Bronchial epithelial cell (primary cell): ENCODE measurements at places on chromosomes 4 and X.

DNA sequence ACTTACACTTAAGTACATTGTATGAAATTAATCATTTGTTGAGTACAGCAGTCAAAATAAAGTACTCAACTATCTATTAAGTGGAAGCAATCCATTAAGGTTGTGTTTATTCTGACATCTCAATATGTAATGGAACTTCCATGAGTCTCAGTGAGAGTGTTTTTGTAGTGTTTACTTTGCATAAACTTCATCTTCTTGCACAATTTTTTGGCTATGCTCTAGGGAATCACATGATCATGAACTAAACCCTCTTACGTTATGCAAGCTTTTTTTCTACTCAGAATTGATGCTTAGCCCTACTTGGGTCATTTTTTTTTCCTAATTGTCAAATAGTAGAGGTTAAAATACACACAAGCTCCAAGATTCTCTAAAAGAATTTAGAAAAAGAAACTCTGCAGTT lies 21.1 kb upstream of the PIGA start:
- peak; percentile 39 for DNase-seq

- no peak for DNase-seq
Measured at GRCh38 chrX:134180601-134181274, 56.2 kb upstream of the CCDC160 start.

GRCh38 chrX:130999360-130999759 lies 58.8 kb upstream of the ARHGAP36 start:
- DNase-seq, result no peak

DNA sequence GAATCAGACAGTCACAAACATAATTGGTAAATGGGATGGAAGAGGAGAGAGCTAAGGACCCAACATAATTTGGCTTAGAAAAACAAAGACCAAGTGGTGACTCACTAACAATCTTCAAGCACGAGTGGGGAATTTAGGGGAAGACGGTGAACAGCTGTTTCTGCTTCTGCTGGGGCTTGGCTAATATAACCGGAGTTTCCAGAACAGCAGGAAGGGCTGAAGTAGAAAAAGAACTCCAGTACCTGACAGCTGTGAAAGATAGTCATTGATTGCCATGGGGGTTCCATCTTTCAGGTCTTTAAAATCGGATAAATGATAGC lies 290.9 kb upstream of the LDB2 start:
- DNase-seq, result no peak

DNA sequence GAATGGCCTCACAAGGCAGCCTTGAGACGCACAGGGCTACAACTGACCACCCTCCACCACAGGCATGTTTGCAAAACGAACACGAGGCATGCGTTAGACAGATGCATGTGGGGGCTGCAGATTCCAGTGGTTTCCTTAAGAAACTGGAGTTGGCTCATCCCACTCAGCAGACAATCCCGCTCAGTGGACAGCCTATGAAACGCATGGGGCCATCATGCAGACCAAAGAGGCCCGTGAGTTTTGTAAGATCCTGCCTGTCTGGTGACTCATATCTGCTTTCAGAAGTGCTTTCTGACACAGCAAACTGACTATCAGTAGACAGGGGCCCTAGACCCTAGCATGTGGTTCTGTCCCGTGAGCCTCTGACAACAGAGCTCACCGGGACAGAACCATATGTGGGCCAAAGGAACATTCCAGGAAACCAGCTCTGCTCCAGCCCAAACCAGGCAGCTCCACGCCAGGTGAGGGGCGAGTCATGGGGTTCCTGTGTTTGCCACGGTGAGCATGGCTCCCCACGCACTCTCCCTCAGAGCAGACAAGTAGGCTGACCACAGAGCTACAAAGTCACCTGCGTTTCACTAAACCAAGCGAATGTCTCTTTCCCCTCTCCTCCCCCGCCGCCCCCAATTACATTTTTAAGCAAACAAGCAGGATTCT lies 74.4 kb downstream of the MTMR1 start:
- peak; percentile 62 for DNase-seq

GRCh38 chr4:42713391-42713790 lies 56.5 kb upstream of the ATP8A1 start:
- DNase-seq, result no peak

DNA sequence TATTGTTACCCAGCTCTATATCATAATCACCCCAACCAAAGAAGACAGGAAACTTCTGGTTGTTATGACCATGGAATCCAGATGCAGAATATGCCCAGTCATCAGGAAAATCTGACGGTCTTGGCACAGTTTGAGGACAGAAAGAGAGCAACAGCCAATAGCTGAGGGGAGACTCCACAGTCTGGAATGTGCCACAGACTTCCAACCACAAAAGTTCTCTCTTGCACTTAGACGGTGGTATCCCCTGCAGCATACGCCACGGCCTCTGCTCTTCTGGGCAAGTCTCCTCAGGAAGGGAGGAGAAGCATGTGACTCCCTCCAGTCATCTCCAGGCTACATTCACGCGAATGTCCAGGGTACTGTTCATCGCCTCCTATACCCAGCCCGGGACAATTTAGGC lies 18.4 kb downstream of the ZNF827 start:
- DNase-seq, result no peak

GRCh38 chr4:53476232-53477037 lies 99.0 kb downstream of the FIP1L1 start:
- peak; percentile 89 for DNase-seq

- no peak for DNase-seq
Measured at GRCh38 chrX:7420717-7421116, 272.8 kb upstream of the PUDP start.

DNA sequence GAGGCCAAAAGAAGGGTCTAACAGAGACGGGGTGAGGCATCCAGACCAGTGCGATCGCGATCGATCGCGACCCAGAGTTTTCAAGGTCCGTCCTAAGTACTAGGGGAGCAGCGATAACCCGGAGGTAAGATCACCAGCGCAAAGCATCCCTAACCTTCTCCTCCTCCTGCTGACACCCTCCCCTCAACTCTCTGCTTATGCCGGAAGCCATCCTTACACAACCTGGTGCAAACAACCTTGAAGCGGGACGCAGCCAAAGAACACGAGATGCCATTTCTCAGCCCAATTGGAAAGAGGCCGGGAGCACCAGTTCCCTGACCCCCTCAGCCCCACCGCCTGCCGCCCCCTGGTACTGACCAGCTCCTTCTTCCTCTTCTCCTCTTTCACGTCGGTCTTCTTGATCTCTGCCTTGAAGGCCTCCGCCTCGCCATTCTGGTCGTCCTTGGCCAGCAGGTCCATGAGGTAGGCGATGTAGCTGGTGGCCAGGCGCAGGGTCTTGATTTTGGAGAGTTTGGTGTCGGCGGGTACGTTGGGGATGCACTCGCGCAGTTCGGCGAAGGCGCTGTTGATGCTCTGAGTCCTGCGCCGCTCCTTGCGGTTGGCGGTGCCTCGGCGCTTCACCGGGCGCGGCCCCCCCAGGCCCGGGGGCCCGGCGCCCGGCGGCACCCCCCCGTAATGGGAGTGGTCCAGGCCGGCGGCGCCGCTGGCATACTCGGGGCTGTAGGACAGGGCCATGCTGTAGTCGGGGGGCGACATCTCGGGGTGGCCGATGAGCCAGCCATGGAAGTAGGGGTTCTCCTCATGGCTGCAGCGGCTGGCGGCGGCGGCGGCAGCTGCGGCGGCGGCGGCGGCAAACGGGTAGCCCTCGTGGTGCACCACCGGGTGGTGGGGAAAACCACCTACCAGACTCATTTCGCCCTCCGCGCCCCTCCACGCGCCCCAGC lies 1.4 kb downstream of the HAND2 start:
- no peak for DNase-seq

DNA sequence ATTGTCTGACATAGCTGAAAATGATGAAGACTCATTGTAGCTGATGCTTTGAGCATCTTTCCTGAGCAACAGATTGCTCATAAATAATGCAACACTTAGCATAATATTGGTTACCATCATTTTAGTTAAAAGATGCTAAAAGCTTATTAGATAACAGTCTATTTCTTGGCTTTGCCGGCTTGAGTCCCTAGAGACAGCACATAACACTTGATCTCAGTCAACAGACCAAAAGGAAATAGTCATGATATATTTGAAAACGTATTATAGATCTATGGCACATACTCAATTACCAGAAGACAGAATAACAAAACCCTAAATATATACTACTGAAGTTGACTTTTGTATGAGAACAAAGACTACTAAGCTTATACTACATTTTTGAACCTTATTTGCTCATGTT lies 846.7 kb upstream of the EPHA5 start:
- DNase-seq, result no peak

- peak; percentile 13 for DNase-seq
Measured at GRCh38 chr4:38242101-38242500, 281.9 kb downstream of the PTTG2 start.

DNA sequence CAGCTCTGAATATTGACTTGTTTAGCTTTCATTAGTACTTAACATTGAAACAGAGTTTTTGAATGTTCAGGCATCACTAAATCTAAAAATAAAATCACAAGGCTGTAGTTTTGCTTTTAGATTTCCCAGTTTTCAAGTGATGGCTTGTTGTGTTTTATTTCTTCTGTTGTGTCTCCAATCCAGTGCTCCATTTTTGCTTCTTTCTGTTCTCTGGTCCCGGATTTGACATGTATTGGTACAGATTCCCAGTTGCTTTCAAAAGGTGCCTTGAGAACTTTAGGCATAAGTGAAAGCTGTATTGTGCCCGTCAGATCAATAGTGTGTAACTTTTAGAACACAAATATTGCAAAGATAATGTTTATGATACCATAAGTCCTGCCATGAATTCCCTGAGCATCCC lies 53.2 kb downstream of the ARHGAP10 start:
- DNase-seq, result no peak

DNA sequence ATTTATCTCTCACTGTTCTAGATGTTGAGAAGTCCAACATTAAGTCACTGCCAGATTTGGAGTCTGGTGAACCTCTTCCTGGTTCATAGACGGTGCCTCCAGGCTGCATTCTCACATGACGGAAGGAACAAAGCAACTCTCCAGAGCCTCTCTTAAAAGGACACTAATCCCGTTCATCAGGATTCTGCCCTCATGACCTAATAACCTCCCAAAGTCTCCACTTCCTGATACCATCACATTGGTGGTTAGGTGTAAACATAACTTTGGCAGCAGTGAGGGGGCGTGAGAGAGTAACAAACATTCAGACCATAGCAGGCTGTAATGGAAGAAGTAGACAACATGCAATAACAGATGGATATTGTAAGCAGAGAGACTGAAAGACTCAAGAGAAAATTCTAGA lies 388.6 kb downstream of the PDHA2 start:
- no peak for DNase-seq

DNA sequence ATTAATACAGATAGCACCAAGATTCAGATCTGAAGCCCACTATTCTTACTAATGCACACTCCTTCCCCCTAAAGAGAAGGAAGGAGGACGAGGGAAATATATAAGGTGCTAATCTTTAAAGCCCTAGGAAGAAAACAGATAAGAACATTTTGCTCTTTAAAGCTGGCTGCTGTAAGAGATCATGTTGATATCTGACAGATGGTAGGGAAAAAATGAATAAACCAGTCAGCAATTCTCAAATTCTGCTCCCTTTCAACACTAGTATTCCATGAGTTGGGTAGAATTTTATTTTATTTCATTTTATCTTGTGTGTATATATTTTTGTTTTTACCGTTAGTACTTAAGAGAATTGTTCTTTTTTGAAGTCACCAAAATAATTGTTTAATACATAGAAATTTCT lies 19.2 kb downstream of the OTC start:
- no peak for DNase-seq

- DNase-seq, result peak; percentile 46
Measured at GRCh38 chr4:56909086-56909894, 1.6 kb downstream of the REST start.
